ENCODE measurements at places on chromosomes 3 and 15.

- no peak for DNase-seq
These were observed 72.1 kb downstream of the FOXP1 start for GRCh38 chr3:71511446-71511845.

GRCh38 chr3:134374105-134374790, at the start of gene AMOTL2:
AMOTL2 (minus strand) TSS chr3:134374447; CDS start chr3:134371433, 3,014 bp downstream.
- peak; percentile 26 for DNase-seq

DNA sequence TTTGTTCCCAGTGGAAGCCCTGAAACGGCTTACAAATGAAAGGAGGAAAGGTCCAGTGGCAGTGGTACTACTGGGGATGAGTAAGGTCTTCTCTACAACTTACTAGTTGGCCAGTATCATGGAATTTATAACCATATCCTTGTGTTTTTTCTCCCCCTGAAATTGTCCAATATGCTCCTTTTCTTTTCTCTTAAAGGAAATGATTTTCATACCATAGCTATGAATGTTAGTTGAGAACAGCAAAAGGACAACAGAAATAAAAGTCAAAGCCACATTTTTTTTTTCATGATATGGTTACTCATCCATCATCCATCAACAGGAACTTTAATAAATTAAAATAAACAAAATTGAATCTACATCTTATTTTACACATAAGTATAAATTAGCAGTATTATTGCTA, 450.4 kb downstream of the MFSD1 start:
- no peak for DNase-seq

DNA sequence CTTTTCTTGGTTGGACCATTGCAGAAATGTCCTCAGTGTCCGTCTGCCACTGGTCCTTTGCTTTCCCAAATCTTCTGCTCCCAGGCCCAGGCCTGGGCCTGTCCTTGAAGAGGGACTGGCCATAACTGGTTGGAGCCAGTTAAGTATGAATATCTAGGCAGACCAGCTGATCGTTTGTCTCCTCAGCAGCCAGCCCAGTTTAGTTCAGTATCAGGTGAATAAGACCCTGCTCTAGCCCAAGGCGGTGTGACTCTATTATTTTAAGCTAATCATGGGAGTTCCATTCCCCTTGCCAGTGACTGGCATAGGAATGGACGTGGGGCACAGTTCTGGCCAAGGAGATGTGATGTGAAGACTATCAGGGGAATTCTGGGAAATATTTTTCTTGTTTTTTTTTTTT, 73.9 kb upstream of the RASGRF1 start:
- no peak for DNase-seq

DNA sequence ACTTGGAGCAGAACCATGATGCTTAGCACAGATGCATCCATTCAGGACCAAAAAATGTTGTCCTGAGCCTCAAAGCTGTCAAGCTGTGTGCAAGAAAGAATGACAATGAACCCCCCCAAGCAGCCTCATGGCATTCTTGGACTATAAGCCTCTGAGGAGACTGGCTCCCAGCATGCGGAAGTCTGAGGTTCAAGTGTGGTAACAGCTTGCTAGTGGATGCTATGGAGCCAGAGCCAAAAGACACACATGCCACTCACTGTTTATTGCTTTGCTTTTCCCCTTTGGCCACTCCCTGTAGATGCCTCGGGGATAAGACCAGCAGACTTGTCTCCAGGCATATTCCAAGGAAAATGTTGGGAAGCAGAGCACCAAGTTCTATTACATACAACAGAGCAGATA, 38.2 kb upstream of the SNRK start:
- no peak for DNase-seq

DNA sequence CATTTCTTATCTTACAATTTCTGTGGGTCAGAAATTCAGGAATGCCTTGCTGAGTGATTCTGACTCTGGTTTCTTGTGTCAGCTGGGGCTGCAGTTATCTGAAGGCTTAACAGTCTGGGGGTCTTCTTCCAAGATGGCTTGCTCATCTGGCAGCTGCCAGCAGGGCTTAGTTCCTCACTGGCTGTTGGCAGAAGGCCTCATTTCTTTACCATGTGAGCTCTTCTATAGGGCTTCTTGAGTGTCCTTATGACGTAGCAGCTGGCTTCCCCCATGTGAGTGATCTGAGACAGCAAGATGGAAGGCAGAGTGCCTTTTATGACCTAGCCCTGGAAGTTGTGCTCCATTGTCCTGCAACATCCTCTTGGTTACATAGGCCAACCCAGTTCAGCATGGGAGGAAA, 82.0 kb upstream of the PDZRN3 start:
- DNase-seq = no peak

DNA sequence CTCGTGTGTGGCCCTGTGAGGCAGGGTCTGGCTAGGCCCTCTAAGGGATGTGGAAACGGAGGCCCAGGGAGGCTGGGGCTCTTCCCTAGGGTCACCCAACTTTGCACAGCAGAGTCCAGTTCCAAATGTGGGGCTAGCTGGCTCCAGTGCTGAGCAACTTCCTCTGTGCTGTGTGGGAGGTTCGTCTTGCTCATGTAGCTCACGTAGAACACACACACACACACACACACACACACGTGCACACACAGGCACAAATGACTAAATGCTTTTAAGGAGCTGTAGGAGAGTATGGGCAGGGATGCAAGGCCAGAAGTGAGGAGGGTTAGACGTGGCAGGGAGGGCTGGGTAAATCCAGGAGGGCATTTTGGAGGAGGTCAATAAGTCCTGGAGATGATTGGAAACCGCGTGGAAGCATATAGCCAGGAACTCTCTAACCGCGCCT, 213.8 kb downstream of the RPLP1 start:
- DNase-seq = no peak

GRCh38 chr3:9231006-9231405, 18.4 kb downstream of the SRGAP3 start:
- no peak for DNase-seq

- no peak for DNase-seq
These were observed 936 bp downstream of the KIF7 start for GRCh38 chr15:89654301-89654761.

DNA sequence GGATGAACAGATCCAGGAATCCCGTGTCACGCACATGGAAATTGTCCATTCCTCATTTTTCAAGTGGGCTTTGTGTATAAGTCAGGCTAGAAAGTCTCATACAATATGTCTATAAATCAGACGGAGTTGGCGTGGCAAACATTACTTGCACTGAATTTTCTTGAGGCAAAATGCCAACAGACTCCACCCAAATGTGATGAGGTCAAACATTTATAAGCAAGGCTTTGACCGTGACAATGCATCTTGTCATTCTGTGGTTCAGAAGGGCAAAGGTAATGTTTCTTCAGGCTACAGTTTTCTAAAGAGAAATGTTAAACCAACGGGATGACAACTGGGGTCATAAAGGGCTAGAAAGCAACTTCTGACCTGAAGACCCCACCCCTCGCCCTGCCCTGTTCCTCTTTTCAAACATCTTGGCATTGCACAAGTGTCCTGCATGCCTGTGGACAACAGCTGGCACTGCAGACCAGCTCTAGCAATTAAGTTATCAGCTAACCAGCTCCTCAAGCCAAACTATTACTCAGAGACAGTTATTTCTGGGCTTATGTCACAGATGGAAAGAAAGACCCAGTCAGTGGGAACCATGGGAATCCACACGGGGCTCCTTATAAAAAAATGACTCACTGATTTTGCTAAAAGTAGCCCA, 36.5 kb upstream of the SPTBN5 start:
- DNase-seq = no peak

DNA sequence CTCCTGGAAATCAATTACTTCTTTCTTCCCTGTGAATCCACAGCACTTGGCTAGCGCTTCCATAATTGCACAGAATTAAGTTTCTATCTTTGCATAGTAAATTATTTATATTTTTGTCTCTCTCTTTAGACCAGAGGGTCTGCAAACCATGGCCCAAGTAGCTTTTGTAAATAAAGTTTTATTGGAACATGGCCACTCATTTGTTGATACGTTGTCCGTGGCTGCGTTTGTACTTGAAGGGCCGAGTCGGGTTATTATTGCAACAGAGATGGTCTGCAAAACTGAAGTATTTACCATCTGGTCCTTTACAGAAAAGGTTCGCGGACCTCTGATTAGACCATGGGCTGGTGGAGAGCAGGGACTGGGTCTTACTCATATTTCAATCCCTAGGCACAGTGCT, 102.5 kb downstream of the RPLP1 start:
- DNase-seq = no peak

DNA sequence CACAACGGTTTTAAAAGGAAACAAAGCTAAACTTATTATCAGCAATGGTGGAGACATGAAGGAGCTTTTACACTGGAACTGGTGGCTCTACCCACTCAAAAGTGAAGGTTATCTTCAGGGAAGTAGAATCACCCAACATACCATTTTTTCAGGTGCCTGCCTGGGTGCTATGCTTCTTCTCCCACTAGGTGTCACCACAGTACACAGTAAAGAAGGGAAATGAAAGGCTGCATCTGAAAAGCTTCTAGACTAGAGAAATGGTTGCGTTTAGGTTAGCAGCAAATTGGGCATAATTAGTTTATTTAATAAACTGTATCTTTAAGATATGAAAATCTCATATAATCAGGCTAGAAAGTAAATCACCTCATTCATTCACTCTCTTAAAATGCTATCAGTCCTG, 47.0 kb upstream of the SELENOK start:
- peak; percentile 22 for DNase-seq

GRCh38 chr15:47384341-47384740, 333.0 kb upstream of the SEMA6D start:
- no peak for DNase-seq

DNA sequence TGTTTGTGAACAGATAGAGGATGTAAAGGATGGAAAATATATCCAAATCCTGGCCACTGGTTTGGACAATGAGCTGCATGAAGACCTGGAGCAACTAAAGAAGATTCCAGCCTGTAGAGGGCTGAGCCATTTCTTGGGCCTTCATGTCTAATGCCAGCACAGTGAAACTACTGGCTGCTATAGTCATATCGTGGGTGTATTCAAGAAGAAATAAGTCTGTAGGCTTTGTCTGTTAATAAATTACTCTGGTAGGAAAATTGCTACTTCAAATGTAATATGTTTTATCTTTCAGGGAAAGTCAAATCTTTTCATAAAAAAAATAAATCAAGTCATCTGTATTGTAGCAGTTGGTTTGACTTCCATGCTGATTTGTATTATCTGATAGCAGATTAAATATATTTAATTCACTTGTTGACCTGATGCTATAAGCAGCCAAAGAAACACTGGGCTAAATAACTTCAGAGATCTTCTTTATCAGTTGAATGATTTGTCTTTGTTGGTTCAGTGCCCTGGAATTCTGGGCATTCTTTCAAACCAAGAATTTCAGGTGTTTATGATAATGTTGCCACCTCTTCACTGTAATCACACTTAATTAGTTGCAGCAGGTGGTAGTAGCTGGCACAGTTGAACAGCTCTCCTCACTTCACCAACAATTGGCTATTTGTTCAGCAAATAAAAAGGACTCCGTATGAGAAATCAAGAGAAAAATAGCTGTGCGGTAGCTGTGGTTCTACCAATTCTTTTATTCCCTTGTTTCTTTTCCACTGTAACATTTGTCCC, 1109.5 kb downstream of the NSUN3 start:
- DNase-seq = no peak

DNA sequence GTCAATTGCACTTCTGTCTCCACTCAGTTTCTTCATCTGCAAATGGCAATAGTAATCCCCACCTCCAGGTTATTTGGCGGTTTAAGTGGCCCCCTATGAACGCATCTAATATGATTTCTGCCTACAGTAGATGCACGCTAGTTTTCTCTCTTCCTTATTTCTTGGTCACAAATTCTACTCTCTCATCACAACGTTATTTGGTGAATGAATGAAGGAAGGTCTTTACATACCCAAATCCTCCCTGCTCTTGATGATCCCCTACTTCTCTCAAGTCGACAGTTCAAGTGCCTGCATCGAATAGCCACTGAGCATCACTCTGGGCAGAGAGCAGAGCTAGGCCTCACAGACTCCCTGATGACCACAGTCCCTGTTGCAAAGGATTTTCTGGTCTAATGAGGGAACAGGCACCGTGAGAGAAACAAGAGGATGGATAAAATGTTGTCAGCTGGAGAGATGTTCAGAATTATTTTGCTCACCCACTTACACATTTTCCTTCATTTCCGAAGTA, 181.2 kb upstream of the SMAD3 start:
- DNase-seq = no peak

- no peak for DNase-seq
These were observed 8.9 kb upstream of the SGO1 start for GRCh38 chr3:20194793-20195460.

DNA sequence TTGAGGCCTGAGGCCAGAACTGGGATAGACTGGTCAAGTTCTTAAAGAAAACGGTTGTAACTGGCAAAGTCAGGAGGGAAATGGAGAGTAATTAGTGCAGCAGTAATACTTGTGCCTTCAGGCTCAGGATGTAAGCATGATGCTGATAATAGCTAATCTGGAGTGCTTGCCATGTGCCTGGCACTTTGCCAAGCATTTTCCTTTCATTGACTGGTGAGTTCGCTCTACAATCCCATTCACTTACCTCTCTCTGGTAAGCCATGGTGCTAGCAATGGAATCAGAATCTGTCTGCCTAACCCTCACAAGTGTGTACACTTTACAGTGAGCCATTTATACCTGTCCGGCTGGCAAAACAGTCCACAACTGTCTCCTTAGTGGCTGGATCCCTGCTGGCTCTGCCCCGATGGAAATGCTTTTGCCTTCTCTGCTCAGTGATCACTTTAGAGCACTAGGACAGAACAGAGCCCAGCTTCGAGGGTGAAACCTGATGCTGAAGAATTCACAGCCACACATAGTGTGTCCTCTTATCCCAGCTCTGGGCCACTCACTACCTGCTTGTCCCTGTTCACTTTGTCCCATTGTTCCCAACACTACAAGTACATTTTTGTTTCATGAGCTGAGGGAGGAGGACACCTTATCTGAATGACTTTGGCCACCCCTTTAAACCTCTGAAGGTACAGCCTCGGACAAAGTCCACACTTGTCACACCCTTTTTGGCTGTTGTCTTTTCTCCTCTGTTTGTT, 10.3 kb downstream of the CHP1 start:
- DNase-seq = no peak

GRCh38 chr15:75902129-75902557, 1.5 kb upstream of the FBXO22 start:
- DNase-seq = no peak

- no peak for DNase-seq
These were observed 44.0 kb downstream of the IDH2 start for GRCh38 chr15:90058308-90058707.

DNA sequence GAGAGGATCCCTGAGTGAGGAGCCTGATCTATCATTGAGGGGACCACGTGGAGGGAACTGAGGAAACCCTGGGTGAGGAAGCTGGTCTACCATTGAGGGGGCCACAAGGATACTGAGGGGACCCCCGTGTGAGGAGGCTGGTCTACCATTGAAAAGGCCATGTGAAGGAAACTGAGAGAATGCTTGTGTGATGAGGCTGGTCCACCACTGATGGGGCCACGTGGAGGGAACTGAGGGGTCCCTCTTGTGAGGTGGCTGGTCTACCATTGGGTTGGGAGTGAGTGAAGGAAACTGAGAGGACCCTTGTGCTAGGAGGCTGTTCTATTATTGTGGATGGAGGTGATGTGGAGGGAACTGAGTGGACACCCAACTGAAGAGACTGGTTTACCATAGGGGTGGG, 161.3 kb downstream of the FBLN2 start:
- no peak for DNase-seq

- DNase-seq = no peak
These were observed 281.7 kb downstream of the XXYLT1 start for GRCh38 chr3:194989241-194989640.

Data from GM18507 (cell line).